ENCODE measurements at places on chromosomes 1 and 21.

DNA sequence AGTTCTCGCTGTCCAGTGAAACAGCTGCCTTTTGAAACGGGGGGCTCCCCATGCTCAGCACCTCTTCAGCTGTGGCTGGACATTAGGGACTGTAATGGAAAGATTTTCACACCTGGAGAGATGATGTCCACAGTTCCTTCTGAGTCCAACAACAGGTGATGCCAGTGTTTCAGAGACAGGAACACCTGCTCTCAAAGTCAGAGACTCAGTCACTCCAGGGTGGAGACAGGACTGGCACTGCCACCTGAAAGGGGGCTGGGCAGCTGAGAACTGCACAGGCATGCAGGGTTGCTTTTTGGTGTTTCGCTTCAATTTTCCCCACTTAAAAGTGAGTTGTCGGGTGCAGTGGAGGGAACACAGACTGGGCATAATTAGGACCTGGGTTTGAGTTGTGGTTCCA, 124.8 kb downstream of the GALNT2 start:
- no peak for DNase-seq

DNA sequence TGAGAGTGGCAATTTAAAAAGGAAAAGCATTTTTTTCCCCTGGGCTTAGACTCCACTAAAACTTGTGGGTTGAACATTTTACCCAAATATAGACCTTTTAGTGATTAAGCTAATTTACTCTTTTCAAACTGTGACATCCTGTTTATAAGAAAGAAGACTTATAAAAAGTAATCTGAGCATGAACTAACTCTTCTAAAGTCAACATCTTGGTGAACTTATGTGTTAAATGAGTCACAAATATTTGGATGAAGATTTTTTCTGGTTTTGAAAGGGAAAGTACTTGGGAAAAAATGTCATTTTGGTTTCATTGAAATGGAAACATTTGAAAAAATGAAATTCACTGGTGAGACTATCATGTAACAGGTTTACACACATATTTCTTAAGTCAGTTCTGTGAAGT, 109.8 kb downstream of the KCNK2 start:
- DNase-seq: no peak

- no peak for DNase-seq
Measured at GRCh38 chr1:221076391-221076811, 197.2 kb downstream of the HLX start.

- no peak for DNase-seq
Measured at GRCh38 chr1:31704271-31705079, 658 bp upstream of the COL16A1 start.

GRCh38 chr1:107004421-107004820, 52.1 kb upstream of the PRMT6 start:
- no peak for DNase-seq

GRCh38 chr1:14109276-14109635, 409.3 kb downstream of the PRDM2 start:
- DNase-seq: no peak
